ENCODE measurements at places on chromosomes 2 and 18.

GRCh38 chr2:236600892-236601291 is 31.3 kb downstream of the ACKR3 start:
- DNase-seq, result no peak

GRCh38 chr18:77165503-77166188 is 33.1 kb upstream of the MBP start:
- no peak for DNase-seq

DNA sequence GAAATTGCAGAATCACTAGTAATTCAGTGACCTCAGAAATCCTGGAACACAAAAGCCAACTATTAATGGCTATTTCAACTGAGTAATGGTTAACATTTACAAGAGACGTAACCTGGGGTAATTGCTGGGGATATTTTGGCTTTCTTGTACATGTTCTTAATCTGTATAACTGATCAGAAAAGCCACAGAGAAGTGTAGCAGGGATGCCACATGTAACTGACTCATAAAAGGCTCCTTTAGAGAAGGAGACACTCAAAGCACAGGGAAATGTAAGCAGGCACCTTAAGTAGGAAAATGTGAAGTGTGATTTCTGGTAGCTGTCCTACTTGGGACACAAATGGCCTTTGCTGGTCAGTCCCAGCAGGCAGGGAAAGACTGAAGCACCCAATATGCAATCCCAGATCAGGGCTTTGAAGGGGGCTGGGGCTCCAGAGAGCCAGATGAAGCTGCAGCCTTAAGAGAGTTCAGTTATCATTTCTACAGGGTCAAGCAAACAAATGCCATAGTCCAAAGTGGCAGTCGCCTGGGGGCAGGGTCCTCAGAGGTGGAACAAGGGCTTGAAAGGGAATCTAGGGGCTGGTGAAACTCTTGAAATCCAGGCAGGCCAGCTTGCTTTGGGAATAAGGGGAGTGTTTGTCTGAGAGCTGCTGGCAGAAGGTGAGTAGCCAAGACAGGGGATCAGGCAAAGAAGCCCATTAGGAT is 7.2 kb upstream of the SPOPL start:
- DNase-seq, result no peak

DNA sequence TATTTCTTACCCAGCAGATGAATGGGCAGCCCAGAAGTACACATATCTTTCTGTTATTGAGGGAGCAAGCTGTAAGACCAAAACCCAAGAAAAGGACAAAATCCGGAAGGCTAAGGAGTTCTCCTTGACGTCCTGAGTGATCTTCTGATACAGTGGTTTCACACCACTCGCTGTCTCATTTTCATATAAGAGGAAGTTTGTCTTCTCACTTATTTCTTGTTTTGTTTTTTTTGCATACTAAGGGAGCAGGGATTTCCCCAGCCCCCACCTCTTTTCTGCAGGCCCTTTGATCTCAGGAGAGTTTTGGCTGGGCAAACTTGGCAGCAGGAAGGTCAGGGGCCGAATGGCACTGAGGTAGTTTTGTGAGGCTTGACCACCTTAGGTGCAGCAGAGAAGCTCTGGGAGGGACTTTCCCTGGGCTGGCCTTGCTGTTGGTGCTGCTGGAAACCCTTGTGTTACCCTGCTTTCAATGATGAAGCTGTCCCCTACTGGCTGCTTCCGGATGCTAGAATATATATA is 13.3 kb downstream of the CHRNA1 start:
- peak; percentile 13 for DNase-seq

- no peak for DNase-seq
Observed at GRCh38 chr2:56749152-56749752, 565.5 kb downstream of the CCDC85A start.

DNA sequence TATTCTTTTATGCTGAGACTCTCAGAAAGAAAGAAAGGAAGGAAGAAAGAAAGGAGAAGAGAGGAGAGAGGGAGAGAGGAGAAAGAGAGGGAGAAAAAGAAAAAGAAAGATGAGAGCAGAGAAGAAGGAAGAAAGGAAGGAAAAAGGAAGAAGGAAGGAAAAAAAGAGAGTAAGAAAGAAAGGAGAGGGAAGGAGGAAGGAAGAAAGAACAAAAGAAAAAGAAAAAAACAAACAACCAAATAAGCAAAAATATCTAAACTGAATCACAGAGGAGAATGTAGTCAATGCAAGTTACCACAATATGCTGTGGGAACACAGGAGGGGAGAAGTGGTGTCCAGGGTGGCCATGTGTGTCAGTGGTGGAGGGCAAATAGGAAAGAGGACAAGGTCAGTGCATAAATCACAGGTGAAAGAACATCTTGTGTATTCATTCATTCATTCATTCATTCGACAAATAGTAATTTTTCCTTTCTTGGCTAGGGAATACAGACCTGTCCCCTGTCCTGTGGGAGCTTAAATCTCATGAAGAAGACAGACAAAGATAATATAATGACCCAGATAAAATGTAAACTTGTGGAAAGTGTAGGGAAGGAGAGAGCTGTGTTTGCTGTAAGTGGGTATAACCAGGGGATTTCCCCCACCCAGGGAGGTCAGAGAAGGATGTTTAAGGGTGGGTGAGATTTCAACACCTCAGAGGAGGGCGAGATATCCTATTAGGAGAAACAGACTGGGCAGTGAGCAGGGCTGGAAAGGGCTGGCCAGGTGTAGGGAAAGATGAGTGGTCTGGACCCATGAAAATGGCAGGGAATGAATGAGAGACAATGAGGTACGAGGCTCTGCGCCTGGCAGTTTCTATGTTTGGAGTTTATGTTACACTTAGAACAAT is 50.7 kb downstream of the IL1R2 start:
- DNase-seq, result no peak

DNA sequence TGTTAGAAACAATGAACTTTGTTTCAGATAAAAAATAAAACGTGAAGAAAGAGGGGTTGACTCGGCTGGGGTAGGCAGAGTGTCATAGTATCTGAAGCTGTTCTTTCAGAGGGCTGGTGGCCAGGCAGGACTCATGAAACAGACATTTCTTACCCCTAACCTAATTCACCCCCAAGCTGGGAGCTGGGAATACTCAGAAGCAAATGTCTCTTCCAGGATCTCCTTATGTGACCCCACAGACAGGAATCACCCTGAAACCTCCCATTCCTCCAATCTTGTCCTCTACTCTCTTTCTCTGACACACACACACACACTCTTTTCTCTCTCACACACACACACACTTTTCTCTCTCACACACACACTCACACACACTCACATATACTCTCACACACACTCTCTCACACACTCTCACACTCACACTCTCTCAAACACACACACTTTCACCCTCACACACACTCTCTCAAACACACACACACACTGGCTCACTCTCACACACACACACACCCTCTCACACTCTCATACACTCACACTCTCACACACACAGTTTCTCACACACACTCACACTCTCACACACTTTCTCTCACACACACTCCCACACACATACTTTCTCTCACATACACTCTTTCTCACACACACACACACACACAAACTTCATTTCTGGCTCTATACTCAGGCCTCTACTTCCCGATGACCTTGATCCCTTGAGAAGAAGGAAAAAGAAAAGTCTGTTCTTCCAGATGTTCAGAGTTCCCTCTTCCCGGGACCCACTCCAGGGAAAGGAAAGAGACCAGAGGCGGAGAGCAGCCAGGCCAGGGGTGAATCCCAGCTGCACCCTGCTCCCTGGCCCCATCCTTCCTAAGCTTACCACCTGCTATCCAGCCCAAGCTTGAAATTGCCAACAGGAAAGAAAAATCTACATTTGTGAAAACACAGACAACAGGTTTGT is 167.7 kb downstream of the TXNL1 start:
- DNase-seq, result no peak

All from activated CD4-positive, alpha-beta T cell treated with anti-CD3 and anti-CD28 coated beads, Interleukin-2, amount 50 U/mL, for 1 hour (primary cell).